ENCODE measurements at places on chromosomes 1 and 21.

- peak; percentile 39 for DNase-seq
Observed at GRCh38 chr1:173478094-173478674, 1.0 kb downstream of the PRDX6 start.

- no peak for DNase-seq
Observed at GRCh38 chr1:184929711-184930202, 44.6 kb downstream of the NIBAN1 start.

DNA sequence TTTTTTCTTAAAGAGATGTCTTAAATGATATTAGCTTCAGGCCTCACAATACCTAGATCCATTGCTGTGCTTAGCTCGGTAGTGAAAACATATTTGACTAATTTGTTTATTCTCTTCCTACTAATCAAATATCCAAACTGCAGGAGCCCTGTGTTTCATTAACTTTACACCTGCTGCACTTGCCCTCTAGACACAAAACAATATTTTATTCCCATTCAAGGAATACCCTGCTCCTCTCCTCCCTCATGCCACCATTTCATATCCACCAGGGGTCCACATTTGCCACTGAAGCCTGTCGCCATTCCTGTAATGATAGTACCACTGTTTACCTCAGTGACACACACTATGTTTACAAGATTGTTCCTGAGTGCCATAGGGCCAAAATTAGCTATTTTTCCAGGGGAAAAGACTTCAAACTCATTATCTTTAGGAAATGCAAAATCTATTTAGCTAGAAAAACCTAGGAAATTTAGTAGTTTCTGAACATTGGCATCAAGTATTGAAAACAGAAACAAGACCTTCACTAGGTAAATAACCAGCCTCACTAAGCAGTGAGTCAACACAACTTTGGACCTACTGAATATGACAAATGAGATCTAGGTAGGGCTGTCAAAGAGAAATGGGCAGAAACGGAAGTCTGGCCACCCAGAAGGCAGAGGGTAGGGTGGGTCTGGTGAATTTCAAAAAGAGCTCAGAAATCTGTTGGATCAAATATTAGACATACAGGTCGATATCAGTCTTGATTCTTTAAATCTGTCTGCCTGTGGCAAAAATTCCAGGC, 134.6 kb upstream of the KCNK1 start:
- no peak for DNase-seq

GRCh38 chr1:30134466-30135217, 588.7 kb downstream of the MATN1 start:
- no peak for DNase-seq

DNA sequence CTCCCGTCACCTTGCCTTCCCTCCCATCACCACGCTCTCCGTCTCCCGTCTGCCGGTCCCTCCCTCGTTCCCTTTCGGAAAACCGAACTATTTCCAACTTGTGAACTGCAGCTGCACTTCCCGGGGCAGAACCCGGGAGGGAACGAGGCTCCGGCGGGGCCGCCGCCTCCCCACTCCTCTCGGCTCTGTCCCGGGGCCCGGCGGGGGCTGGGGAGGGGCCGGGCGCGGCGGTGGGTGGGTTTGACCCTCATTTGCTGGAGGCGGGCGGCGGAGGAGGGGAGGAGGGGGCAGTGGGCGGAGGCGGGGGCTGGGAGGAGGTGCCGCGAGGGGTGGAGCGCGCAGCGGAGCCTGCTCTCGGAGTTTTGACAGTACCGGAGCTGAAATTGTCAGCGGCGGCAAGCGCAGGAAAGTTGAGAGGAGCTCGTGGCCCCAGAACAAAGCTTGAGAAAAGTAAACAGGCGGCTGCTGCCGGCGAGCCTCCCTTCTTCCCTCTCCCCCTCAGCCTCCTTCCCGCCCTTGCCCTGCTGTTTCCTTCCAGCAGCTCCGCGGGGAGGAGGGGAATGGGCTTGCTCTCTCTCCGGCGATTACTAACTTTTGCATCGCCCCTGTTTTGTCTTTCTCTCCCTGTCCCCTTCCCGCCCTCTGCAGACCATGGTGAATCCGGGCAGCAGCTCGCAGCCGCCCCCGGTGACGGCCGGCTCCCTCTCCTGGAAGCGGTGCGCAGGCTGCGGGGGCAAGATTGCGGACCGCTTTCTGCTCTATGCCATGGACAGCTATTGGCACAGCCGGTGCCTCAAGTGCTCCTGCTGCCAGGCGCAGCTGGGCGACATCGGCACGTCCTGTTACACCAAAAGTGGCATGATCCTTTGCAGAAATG, 2.9 kb downstream of the LMO4 start:
- peak; percentile 93 for DNase-seq

DNA sequence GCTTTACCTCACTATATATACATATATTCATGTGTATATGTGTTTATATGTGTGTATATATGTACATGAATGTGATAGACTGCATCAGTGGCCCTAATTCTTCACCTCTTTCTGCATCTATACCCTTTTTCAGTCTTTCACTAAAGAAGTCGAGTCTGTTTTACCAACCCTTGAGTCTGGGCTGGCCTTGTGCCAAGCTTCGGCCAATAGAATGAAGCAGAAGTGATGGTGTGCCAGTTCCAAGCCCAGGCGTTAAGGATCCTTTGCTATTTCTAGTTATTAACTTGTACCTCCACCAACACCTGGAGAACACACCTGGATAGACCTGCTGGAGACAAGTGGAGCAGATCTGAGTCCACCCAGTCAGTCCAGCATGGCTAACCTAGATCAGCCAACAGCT, 61.6 kb upstream of the PPM1J start:
- DNase-seq = no peak

DNA sequence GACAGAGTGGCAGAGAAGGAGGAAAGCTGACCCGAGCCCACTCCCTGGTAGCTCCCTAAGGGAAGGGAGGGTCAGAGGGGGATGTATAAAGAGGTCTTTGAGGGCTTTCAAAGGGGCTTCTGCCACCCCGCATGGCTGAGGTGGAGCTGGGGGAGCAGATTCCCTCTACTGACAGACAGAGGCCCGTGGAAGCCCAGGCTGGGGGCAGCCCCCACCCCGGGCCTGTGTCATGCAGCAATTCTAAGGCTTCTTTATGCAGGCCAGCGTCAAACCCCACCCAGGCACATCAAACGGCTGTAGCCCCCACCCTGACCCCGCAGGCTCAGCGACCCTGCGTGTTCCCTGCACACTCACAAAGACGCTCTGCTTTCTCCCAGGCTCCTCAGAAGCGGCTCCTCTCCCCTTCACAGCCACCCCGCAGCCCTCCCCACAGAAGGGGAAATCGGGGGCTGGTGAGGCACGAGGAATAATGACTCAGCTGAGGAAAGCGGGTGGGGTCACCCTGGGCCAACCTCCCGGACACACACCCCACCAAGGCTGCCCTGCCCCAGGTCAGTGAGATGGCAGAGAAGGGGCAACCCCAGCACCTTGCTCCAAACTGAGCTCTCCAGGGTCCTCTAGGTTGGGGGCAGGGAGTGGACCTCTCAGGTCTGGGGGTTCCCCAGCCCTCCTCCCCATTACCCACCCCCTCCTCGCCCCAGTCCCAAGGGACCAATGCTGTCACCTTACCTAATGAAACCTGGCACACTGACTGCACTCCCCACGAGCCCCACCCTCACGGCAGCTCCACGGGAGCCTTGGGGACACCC, 10.8 kb downstream of the SLC45A3 start:
- DNase-seq = no peak

GRCh38 chr1:54984131-54984842, 3.9 kb downstream of the TMEM61 start:
- peak; percentile 42 for DNase-seq

DNA sequence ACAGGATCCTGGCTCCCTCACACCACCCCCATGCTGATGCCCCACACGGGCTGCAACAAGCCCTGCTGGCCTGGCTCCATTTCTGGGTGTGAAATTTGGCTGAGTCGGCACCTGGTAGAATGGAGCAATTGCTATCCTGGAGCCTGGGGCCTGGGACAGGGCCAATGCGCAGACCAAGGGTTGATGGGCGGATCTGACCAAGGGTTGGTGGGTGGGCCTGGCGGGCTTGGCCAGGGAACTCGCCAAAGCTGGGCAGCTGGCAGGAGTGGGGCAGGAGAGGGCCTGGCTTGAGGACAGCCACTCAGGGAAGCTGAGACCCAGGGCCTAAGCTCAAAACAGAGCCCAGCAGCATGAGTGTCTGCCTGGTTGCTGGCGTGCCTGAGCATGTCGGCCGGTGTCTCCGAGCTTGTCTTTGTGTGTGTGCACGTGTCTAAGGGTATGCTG, 70.9 kb upstream of the POU3F1 start:
- no peak for DNase-seq

- DNase-seq = no peak
Observed at GRCh38 chr1:169298441-169298840, 69.2 kb downstream of the NME7 start.

DNA sequence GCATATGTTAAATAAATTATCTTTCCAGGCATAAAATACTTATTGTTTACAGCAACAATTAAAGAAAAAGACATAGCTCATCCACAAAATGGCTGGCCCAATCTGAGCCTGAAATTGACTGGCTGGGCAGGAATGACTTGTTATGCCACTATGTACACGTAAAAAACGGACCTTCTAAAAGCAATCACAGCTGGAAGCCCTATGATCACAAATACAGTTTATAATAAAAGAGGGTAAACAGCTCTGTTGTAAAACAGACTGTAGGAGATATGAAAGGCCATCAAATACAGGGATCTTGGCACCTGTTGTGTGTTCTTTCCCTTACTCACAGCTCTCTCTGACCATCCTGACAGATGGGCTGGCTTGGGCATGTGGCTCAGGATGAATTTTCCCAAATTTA, 70.5 kb upstream of the DMRTA2 start:
- DNase-seq = no peak
